ENCODE measurements at places on chromosomes 1 and 21. TPM values are rescaled to one million over a fixed set of nuclear protein-coding genes. Genes with fewer than 3 reads are reported as not detected.

Gene ISG20L2
- 25.6 TPM for polyA plus RNA-seq

Gene C4BPA
- polyA plus RNA-seq: not detected

Gene CAMSAP2
- 24.2 TPM for polyA plus RNA-seq

Gene LGR6
- not detected for polyA plus RNA-seq

Gene SERTAD4
- 1.8 TPM for polyA plus RNA-seq

Gene ABCA4
- 0.17 TPM for polyA plus RNA-seq

Gene PDZK1
- polyA plus RNA-seq: 2.0 TPM

Gene COX20
- 45.8 TPM for polyA plus RNA-seq

- no peak for DNase-seq
These were observed 50.7 kb downstream of the OSBPL9 start for GRCh38 chr1:51667561-51667960.

GRCh38 chr1:41835485-41835884, 83.2 kb downstream of the HIVEP3 start:
- no peak for DNase-seq

- no peak for DNase-seq
These were observed 11.0 kb upstream of the AVPR1B start for GRCh38 chr1:206128196-206128595.

DNA sequence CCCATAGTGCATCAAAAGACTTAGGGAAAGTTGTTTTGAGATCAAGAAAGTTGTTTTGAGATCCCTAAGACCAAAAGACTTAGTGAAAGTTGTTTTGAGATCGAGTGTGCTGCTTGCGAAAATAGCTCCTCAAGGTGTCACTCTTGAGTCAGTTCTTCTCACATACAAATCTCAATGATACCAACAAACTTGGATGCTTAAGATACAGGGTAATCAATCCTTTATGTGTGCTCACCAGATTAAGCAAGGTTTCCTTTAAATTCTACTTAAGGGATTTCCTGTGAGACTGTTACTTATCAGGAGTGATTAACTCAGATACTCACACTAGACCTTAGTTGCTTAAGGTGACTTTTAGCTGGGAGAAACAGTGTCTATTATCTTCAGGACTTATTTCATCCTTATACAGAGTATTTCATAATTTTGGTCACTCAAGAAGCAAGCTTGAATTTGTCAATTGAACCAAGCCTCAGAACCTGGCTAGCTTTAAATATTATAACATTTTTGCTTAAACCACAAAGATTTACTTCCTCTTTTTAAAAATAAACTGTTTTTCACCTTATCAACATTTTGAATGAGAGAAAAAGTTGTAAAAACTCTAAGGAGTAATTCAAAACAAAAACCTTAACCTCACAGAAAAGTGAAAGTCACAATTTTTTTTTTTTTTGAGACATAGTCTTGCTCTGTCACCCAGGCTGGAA, 8.0 kb upstream of the RLF start:
- DNase-seq: peak; percentile 23

- no peak for DNase-seq
These were observed 9.1 kb downstream of the CDKN2C start for GRCh38 chr1:50978852-50979781.

GRCh38 chr1:23727362-23727811, 15.9 kb upstream of the ELOA start:
- peak; percentile 83 for DNase-seq

- DNase-seq: no peak
These were observed 14.0 kb upstream of the FAAP20 start for GRCh38 chr1:2208309-2209239.

DNA sequence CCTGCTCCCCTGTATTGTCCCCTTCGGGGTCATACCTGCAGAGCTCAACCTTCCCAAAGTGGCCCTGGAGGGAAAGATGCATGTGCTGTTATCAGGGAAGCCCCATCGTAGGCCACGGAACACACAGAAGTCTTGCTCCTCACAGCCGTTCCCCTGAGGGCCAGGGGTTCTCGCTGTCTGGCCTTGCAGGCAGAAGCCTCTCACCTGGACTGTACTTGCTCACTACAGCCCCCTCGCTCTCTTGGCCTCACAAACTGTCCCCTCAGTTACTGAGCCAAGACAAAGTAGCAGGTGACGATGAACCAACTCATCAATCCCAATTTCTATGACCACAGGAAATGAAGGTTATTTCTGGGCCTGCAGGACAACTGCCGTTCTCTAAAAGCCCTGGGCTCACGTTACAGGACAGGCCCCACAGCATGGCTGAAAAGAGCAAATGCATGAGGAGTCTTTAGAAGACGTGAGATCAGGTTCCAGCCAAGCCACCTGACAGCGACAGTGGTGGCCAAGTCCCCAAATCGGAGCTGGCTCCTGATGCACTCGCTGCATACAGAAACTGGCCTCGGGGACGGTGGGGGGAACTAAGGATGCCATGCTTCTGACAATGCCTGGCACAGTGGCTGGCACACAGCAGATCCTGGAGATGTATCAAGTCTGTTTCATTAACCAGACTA, 95.0 kb downstream of the RAVER2 start:
- no peak for DNase-seq

DNA sequence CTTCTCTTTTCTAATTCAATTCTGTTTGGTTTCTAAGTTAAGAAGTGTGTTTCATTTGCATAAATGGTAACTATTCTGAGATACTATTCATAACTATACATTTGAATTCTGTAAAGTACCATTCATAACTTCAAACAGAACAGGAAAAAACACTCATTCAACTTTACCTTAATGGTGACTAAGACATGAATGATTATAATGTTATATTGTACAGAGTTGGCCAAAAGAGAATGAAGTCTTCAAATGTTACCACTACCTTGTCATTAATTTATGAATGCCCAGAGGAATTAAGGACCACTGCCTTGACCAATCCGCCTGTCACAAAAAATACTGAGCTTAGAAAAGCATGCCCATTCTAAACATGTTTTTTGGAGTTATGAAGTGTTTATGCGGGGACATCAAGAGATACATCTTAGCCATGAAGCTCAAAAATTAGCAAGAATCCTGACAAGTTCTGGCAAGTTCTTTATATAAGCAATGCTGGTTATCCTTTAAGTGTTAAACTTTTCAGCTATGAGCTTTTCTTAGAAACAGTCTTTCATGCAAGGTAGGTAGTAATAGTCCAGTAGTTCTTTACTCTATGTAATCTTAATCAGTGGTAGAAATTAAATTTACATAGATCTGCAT, 7.9 kb downstream of the WASF2 start:
- no peak for DNase-seq

GRCh38 chr1:233668725-233669294, 54.9 kb downstream of the KCNK1 start:
- no peak for DNase-seq

GRCh38 chr1:164748253-164748899, 189.4 kb downstream of the PBX1 start:
- peak; percentile 92 for DNase-seq

- DNase-seq: peak; percentile 51
These were observed 177.7 kb upstream of the EDN2 start for GRCh38 chr1:41662061-41662764.

DNA sequence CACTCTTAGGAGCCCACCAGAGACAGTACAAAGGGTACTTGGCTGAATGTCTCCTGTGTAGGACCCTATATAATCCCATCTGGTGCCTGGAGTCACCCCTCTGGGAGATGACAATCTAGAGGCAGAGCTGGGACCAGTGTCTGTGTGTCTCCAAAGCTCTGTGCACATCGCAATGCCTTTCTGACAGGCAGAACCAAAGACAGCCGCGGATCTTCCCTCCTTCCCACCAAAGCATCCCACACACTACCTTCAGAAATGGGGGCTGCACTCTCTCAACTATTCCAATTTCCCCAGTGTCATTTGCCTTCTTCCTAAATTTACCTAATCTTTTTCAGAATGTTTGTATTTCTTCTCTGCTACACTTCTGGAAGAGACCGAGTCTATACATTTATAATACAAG, 12.0 kb downstream of the PGBD5 start:
- no peak for DNase-seq

GRCh38 chr1:84750110-84750730, 60.0 kb upstream of the SSX2IP start:
- no peak for DNase-seq

DNA sequence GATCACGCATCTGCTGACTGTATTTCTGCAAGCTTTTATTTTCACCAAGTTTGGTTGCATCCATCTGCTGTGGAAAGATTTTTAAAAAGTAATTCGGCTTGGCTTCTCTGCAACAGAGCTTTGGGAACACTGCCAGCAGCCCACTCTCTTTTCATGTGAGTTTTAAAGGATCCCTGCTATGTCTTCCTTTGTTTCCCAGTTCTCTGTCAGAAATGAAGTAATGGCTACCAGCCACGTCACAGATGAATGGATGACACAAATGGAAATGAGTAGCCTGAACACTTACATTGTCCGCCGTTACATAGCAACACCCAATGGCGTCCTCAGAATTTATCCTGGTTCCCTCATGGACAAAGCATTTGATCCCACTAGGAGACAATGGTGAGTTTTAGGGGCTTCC, 80.6 kb upstream of the RAVER2 start:
- no peak for DNase-seq

- DNase-seq: no peak
These were observed at the start of gene DAB1 for GRCh38 chr1:57423656-57424211. TSS of gene DAB1 (minus strand) at chr1:57424060. CDS start at chr1:57291030, 133,030 bp downstream.

GRCh38 chr1:27937524-27937836, 2.7 kb downstream of the SMPDL3B start:
- no peak for DNase-seq

GRCh38 chr1:31976401-31976800, 37.3 kb upstream of the KHDRBS1 start:
- DNase-seq: no peak
